ENCODE measurements at places on chromosomes 2 and 18.

DNA sequence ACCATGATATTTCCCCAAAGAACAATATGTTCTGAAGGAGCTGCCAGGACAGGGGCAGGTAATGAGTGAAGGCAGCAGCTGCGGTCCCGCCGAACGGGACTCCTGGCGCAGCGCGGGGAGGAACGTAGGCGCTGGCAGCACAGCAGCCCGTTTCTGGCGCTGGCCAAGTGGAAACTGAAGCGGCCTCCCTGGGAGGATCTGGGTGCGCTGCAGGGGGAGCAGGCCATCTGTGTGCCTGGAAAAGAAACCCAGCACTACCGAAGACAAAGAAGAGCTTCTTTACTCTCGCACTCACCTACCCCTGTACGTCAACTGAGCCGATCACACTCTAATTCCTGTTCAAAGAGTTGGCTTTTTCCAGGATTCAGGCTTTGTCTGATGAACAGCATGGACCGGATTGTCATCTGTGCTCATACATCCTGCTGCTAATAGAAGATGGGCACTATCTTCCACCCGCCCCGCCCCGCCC, 11.8 kb downstream of the G6PC2 start:
- DNase-seq, result peak; percentile 73

GRCh38 chr2:96359866-96360265, 24.3 kb downstream of the NCAPH start:
- DNase-seq, result no peak

GRCh38 chr18:8814206-8814605, 108.8 kb downstream of the MTCL1 start:
- no peak for DNase-seq

GRCh38 chr18:8997634-8998033, 104.9 kb upstream of the NDUFV2 start:
- no peak for DNase-seq

DNA sequence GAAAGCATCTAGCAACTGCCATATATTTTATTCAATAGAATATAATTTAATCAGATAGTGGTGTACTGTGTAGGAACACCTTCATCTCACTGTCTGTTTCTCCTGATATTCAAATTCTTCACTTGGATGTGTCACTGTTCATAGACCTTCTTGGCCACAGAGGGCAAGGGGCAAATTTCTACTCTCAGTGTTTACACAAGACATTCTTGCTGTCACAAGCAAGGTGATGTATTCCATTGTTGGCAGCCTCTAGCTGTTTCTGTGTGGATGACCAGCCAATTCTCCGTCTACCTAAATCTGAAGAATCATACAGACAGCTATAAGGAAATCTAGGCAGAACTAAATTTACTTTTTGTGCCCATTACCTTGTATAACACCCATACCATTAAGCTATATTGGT, 948.3 kb downstream of the CNTNAP5 start:
- DNase-seq, result no peak

DNA sequence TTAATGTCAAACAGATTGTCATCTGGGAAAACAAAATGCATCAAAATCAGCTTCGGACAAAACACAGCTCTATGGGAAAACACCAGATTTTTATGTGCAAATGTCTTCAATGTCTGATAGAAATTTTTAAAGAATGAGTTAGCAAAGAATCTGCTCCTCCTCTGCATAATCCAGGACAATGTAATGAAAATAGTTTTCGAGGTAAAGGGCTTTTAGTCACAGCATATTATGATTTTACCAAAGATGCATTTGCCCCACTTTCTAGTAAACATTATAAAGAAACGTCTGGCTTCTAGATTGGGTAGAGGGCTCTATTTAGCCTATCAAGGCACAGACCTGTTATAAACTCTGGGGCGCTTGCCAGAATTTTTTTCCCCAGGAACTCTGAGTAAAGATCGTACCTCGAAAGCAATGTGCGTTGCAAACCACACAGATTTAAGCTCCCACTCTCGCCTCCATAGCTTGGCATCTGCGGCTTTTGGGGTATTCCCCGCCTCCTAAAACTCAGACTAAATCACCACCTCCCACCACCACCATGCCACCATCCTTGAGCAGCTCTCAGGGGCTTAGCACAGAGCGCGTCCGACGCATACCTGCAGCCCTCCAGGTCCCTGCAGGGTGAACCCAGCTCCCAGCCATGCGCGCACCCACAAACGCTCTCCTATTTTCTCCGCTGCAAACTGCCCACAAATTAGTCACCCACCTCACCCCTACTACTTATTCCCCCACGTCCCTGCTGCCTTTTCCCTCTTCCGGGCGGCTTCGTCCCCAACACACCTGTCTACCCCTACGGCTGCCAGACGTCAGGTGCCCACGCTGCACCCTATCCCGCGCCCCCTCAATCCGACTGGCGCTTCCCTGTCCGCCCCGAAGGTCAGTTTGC, 829 bp downstream of the ACVR1C start:
- DNase-seq, result no peak

- DNase-seq, result no peak
These were observed 80.4 kb downstream of the PTPRM start for GRCh38 chr18:7647500-7647899.

- DNase-seq, result no peak
These were observed 96.1 kb downstream of the UGGT1 start for GRCh38 chr2:128187032-128187654.

GRCh38 chr2:114488841-114489530, 46.5 kb downstream of the DPP10 start:
- DNase-seq, result no peak

DNA sequence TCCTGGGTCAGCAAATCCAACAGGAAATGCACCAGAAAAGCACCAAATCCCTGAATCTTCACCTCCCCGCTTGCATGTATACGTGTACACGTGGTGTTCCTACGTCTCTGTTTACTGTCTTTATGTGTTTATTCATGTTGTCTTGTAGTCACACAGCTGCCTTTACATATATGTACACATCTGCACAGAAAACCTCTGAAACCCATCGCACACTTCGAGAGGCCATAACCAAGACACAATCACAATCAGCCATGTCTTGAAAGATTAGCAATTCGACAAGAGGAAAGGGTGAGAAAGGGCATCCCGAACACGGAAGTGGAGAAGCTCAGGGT, 98.1 kb downstream of the PLB1 start:
- no peak for DNase-seq

- DNase-seq, result no peak
These were observed 54.4 kb downstream of the MYO7B start for GRCh38 chr2:127589841-127590240.

GRCh38 chr2:186968277-186968676, 119.3 kb upstream of the ZSWIM2 start:
- no peak for DNase-seq

GRCh38 chr2:42493468-42494354, at the start of gene KCNG3:
Gene KCNG3, minus strand, starts transcription at chr2:42493982. Its CDS starts 481 bp downstream, at chr2:42493501.
- DNase-seq, result peak; percentile 84

DNA sequence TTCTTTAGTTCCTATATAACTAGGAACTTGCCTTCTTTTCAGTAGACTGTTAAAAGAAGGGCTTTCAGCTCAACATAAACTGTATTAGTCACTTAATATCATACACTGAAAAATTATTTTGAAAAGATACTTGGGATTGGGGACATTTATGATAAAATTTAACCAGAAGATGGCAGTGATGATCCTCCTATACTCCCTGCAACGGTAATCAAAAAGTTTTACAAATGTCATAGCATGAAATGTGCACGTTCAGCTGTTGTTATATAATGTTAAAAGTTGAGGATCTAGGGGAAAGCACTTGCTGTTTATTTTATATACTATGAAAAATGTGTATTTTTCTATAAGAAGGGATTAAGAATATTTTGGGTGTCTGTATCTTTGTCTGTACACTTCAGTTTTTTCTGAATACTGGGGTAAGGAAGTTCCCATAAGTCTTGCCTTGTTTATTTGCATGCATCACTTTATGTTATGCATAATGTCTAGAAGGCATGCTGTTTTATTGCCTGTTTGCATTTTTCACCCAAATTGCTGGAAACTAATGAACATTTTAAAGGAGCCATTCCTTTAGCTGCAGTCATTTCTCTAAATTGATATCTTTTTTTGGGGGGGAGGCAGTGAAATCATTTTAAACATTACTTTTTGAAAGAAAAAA, 19.0 kb downstream of the DYNC1I2 start:
- peak; percentile 54 for DNase-seq

GRCh38 chr18:74856928-74857327, 259.3 kb downstream of the ZNF407 start:
- peak; percentile 62 for DNase-seq

DNA sequence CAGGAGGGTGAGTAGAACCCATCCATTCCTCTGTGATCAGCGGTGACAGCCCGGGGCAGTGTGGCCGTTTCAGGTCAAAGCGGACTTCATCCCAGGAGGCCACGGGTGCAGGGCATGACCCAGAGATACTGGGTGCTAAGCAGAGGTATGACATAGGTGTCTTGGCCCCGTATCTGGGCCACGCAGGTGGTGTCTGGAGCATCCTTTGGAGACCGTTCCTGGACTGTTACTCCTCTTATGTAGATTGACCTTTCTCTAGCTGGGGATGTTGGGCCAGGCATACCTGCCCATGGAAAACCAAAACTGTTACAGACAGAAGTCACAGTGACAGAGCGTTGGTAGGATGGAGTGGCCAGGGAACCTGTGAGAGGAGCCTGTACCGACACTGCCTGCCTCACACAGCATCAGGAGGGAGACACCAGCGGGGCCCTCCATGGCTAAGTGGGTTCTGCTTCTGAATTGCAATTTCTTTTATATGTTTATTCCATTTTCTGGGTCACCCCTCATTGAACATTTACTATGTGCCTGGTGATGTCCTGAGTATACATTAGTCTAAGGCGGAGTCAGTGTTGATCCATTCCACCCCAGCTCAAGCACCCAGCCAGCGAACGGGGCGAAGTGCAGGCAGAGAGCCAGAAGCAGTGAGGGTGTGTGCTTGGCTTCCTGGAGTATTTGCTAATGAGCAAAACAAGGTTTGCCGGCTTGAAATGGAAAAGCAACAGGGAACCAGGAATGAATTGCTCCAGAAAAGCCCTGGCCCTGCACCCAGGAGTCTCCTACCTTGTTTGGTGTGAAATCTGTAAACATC, 141.7 kb downstream of the SH3RF3 start:
- no peak for DNase-seq

DNA sequence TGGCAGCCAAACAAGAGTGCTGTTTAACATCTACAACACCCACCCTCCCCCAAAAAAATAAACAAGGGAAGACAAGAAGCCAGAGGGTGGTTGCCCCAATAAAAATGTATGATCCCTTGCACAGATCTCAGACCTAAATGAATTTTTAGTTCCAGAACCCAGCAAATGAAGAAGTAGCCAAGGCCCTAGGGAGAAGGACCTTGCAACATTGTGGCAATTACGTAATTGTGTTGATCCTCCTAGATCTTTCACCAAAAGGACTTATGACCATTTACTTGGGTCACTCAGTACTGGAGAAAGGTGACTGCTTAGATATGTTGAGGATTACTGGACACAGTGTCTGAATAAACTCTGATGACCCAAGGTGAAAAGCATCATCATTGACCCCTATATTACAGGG, 1393.8 kb downstream of the LRP1B start:
- DNase-seq, result no peak

DNA sequence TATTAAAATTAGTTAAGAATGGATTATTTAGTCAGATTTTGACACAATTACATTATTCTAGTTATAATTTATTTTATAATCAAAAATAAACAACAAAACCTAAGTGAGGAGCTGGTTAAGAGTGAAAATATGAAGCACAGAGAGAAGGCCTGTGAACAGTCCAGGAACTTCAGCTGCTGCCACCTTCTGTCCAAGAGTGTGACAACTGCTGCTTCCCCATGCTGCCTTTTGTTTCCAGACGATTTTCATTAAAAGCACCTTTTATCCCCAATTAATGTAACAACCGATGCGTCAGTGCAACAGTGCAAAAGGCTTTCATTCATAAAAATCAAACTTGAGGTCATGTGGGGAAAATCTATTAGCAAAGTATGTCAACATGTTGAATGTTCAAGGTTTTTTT, 363.6 kb downstream of the CTNNA2 start:
- DNase-seq, result peak; percentile 63

DNA sequence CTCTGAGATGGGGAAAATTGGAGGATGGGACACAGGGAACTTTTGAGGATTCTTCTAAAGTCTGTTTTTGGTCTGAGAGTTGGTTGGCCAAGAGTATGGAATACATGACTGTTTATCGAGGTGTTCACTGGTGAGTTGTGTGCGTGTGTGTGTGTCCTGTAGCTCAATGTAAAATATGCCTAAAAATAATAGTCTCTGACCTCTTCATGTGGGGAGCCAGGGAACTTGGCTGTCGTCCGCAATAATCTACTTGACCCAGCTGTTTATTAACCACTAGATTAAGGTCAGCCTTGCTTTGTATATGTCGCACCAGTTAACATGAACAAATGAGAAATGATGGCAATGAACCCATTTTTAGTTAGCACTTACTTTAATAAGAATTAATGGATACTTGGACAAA, 177.5 kb upstream of the TPO start:
- no peak for DNase-seq

GRCh38 chr2:146321175-146321574, 1523.7 kb upstream of the ACVR2A start:
- peak; percentile 59 for DNase-seq

- DNase-seq, result peak; percentile 49
These were observed 69.8 kb downstream of the BABAM2 start for GRCh38 chr2:27960237-27960912.

- peak; percentile 52 for DNase-seq
These were observed 644 bp upstream of the QPCT start for GRCh38 chr2:37343537-37344434.

GRCh38 chr2:230712443-230713330, at the start of gene CAB39:
Gene CAB39, plus strand, starts transcription at chr2:230712842. Its CDS starts 47,160 bp downstream, at chr2:230760002.
- DNase-seq, result peak; percentile 96

DNA sequence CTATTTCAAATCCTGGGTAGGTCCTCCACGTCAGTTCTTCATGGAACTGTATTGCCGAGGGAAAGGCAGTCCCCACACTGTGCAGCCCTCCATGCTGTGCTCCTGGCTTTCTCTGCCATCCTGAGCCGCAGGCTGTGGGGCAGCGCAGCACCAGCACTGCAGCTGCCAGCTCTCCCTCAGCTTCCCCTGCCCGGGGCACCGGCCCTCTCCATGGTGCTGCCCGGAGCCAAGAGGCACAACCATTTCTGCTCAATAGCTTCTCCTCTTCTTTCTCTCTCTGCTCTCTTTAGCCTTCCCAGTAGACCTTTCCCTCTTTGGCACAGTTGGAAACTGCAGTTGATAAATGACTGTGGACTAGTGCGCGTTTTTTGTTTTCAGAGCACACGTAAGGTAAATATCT, 12.1 kb downstream of the ANKRD23 start:
- DNase-seq, result no peak

GRCh38 chr18:55415258-55415871, 172.6 kb downstream of the TCF4 start:
- DNase-seq, result peak; percentile 92

GRCh38 chr2:200479692-200480265, 30.1 kb downstream of the KCTD18 start:
- DNase-seq, result no peak

GRCh38 chr18:62396967-62397366, 71.9 kb downstream of the TNFRSF11A start:
- no peak for DNase-seq

All from eye (tissue), 1 donor.